ENCODE measurements at places on chromosomes 7 and 10.

DNA sequence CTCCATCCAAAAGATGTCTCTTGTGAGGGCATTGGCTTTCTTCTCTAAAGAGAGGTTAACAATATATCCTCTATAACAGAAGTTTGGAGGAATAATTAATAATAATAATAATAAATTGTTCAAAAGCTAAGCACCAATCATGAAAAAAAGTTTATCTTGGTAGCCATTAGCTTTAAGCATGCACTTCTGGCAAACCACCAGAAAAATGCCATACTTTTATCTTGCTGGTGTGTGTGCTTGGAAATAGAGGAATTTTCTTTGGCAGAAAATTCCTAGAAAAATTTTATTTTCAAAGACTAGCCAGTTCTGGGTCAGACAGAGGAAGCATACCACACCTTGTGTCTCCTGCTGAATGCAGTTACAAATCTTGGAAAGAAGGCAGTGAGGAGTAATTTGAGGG, 52.5 kb upstream of the NPY start:
- no peak for DNase-seq

DNA sequence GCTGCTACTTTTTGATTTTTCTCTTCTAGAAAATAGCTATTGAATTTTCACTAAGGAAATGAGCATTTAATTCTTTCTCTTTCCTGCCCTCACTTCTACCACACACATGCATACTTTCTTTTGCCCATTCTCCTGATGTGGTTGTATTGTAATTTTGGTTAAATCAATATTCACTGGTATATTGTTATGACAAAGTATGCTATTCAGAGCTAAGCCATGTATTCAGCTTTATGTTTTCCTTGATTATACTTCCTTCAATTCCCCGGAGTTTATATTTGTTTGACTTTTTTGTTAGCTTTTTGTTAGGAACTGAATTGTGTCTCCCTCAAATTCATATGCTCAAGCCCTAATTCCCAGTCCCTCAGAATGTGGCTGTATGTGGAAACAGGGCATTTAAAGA, 24.0 kb downstream of the LRRC72 start:
- DNase-seq: no peak

GRCh38 chr10:22609251-22609650, 105.1 kb downstream of the PIP4K2A start:
- DNase-seq: no peak

DNA sequence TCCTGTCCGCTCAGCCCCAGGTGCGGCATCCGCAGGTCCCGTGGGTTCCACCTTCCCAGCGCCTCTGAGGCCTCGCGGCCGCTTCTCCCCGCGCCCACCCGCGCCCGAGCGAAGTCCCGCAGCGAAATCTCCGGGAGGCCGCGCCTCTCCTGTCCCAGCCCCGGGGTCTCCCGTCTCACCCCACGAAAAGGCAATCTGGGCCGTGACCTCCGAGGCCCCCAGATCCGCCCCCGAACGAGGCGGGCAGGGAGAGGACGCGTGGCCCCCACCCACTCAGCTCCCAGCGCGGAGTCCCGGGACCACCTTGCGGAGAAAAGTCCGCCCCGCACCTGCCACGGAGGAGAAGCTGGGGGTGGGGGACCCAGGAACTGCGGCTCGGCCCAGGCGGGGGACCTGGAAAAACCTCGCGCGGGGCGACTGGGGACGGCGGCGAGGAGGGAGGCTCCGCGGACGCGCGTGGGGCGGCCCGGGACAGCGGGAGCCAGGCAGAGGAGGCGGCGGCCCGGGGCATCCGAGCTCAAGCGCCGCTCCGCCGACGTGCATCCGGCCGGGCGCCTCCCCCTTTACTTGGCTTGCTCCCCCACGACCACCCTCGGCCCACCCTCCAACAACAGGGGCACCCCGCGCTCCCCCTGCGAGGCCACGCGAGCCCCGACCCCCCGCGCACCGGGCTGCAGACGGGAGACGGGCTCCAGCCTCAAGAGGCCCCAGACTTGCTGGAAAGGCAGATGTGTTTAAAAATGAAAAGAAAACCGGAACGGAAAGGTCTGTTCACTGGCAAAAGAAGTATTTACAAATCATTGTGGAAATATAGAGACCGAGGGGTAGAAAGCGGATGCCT, 33.0 kb upstream of the RNF32 start:
- DNase-seq: no peak

DNA sequence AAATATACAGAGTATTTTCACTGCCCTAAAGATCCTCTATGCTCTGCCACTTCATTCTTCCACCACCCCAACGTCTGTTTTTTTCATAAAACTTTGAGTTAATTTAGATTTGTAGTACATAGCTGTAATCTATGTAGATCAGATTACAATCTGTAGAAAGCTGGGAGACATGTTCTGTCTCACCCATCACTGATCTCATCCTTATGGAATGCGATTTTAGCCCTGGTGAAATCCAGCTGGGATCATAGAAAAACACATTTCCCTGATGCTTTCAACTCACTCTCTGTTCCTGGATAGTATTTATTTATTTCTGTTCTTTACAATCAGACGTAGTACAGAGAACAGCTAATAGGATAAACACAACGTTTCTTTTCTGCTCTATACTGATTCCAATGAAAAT, 521.0 kb downstream of the KIF20B start:
- DNase-seq: no peak

- DNase-seq: no peak
Observed at GRCh38 chr7:88480896-88481295, 174.2 kb upstream of the STEAP4 start.

GRCh38 chr10:15898046-15898445, 37.7 kb upstream of the MINDY3 start:
- DNase-seq: no peak

DNA sequence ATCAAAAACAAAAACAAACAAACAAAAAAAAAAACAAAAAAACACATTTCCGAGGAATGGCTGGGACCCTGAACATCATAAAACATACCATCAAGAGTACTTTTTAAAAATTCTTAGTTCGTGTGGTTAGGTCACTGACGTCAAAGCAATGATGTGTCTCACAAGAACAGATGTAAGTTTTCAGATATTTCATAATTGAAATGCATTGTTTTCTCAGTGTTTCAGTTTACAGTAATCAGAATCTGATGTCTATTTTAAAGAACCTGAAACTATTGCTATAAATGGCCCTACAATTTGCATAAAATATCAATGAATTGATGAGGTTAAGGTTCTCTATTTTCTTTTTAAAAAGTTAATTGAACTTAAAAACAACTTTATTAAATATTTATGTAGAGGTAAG, 103.7 kb upstream of the HGF start:
- DNase-seq: no peak

- DNase-seq: no peak
Observed at GRCh38 chr7:117716707-117717299, 156.4 kb downstream of the CTTNBP2 start.

DNA sequence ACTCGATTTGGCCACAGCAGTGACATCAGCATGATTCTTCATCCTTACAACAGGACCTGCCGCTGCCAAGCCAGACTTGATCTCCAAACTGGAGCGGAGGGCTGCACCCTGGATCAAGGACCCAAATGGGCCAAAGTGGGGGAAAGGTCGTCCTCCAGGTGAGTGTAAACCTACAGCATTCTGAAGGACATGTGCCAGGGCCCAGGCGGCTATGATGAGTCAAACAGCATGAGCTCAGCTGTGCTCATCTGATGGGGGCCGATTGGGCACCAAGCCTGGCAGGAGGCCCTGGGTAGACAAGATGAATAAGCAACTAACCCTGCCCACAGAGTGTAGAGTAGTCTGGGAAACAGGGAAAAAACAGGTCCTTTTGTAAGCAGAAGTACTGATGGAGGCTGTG, 14.4 kb upstream of the ATP6V0E2 start:
- DNase-seq: peak; percentile 23

DNA sequence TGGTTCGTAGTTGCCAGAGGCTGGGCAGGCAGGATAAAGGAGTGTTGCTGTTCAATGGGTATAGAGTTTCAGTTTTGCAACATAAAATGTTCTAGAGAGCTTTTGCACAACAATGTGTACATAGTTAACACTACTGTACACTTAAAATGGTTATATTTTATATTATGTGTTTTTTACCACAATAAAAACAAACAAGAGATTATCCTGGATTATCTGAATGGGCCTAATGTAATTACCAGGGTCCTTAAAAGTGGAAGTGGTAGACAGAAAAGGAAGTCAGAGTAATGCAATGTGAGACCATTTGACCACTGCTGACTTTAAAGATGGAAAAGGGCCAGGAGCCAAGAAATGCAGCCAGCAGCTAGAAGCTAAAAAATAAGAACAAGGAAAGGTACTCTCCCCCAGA, 159.7 kb downstream of the SGMS1 start:
- no peak for DNase-seq

- no peak for DNase-seq
Observed at GRCh38 chr7:95796617-95797016, 24.3 kb downstream of the DYNC1I1 start.

DNA sequence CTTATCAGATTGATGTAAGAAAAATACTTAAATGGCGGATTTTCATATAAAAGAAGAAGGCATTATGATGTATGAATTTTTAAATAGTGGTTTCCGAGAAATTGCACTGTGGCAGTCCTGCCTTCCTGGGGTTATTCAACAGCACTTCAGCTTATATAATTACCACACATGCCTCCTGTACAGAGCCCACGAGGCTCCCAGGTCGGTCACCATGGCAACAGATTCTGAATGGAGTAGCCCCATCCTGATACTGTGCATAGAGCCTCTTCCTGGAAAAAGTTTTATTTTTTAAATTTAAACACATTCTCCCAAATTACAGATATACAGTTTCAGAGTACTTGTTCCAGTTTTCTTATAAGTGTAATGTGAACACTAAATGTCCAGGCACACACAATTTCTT, 15.9 kb upstream of the ASB4 start:
- no peak for DNase-seq

DNA sequence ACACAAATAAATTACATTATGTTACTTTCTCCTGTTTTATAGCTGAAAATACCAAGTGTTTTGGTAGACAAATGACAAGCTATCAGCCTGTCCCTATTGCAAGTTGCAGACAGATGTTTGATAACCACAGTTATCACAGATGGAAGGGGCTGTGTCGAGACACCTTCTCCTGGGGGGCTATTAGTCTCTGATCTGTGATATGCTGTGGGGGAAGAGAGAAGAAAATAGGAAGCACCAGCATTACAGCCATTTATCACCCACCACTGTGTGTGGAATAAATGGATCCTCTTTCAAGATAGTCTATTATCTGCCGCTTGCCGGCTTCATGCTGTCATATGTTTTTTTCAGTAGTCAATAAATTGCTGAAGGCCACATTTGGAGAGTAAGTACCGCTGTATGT, 597.2 kb upstream of the ADARB2 start:
- no peak for DNase-seq

DNA sequence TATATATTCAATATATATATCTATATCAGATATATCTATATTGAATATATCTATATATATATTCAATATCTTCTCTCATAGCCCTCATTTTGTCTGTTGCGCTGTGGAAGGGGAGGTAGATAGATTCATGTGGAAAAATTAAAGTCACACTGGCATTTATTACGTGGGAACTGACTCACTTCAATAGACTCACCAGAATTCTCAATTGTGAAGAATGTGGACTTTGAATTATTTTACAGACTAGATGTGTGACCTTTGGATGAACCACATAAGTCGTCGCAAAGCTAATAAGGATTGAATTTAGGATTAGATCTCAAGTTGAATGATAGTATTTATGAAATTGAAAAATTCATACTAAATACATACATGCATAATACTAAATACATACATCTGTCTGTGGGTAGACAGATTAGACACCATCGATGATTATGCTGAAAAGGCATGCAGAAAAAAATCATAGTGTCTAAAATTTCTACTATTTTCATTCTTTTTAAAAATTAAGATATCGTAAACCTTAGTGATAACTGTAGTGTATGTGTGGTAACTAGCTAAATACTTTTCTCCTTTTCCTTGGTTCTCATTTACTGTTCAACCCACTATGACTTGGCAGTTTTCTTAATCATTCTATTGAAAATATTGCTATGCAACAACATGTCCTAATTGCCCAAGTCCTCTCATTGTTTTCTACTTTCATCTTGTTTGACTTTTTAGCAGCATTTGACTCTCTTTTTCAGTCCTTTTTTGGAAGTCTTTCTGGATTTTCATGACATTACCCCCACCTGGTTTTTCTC, 61.8 kb upstream of the A1CF start:
- no peak for DNase-seq

DNA sequence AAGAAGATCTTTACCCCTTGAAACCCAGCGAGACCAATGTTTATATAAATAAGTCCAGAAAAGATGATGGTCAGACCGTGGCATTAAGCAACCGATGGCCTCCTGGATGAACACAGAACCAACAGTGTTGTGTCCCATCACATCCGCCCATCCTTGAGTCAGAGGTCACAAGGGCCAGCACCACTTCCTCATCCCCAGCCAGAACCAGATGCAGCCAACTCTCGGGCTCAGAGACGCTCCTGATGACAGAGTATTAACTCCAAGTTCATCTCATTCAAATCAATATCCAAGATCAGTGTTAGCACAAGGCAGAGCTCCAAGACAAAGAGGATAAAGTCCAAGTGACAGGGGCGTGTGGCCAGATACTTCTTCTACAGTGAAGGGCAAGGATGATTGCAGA, 63.5 kb downstream of the FAM53B start:
- no peak for DNase-seq

DNA sequence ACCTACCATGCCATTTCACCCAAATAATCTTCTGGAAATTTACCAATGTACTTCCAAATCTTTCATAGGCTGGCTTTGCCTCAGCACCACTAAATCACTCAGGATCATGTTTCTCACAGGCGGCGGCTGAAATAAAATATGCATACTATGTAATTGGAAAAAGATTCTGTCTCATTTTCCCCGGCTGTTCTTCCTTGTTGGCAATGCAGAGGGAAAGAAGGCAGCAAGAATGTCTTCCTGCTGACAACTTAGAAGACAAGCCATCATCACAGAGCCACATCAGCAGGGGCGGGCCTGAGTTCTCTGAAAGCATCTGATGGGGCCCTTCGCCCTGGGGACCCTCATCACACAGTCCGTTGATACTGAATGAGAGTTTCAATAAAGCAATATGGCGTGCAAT, 39.2 kb upstream of the COL1A2 start:
- DNase-seq: no peak

- DNase-seq: no peak
Observed at GRCh38 chr7:76310102-76310957, 7.9 kb downstream of the HSPB1 start.
